ENCODE measurements at places on chromosomes 11 and 22.

GRCh38 chr11:70734379-70734778 lies 336.1 kb downstream of the CTTN start:
- no peak for DNase-seq

DNA sequence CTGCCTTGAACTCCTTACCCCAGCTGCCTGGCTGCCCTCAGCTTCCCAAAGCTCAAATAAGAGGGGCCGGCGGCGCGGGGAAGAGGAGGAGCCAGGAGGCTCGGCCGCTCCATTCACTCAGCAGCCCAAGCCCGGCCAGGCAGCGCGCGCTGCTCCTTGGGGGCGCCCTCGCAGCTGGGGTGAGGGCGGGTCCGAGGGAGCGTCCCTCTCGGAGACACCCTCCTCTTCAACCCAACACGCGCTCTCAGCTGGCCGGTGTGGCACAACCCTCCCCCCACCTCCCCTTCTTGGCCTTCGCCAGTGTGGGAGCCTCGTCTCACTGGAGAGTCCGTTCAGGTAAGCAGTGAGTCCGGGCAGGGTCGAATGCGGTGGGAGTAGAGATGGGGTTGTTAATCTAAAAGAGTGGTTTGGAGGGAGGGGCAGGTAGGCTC lies at the start of gene WT1:
Gene WT1 (minus strand): TSS at position 29 of the 431 bp plus-strand sequence.
- no peak for DNase-seq

DNA sequence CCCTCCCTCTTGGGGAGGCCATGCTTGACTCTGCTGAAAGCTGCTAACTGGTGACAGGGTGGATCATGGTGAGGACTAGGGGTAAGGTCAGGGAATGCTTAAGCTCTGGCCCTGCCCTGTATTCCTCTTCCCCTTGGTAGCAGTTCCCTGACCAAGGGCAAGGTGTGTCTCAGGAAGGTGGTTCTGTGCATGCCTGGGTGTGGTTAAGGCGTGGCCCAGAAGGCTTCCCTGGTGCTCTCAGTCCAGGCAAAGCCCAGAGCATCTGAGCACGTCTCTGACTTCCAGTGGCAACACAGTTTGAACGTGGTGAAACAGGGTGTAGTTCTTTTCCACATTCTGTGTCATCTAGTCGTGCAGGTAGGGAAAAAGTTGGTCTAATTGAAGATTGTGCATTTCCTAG lies 53.1 kb upstream of the HORMAD2 start:
- DNase-seq = no peak

DNA sequence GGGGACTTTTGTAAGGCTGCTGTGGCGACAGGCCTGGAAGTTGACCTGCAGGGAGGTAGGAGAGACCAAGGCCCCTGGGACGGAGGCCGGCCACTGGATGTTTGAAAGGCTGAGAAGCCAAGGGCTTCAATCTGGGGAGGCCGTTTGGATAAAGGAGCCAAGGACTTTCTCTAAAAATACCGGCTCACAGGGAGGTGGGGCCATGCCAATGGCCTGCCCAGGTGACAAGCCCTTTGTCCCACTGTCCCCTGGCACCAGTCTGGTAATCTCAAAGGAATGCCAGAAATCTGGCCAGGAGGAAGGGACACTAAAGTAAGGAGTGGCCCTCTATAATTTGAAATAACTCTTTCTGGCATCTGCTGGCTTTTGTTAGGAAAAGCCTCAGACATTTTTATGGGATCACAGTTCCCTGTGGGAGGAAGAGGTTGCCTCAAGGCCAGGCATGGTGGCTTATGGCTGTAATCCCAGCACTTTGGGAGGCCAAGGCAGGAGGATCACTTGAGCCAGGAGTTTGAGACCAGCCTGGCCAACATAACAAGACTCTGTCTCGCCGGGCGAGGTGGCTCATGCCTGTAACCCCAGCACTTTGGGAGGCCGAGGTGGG lies 1.9 kb upstream of the CHKA start:
- DNase-seq = peak; percentile 20

DNA sequence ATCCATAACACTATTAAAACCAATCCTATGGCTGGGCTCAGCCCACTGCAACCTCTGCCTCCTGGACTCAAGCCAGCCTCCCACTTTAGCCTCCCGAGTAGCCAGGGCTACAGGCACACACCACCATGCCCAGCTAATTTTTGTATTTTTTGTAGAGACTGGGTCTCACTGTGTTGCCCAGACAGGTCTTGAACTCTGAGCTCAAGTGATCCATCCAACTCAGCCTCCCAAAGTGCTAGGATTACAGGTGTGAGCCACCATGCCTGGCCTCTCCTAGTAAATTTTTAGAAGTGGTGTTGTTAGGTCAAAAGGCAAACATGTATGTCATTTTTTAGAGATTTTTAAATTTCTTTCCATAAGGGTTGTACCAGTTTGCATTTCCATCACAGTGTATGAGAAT lies 14.2 kb downstream of the F2 start:
- DNase-seq = no peak
